Activated CD8-positive, alpha-beta T cell treated with anti-CD3 and anti-CD28 coated beads, Interleukin-2, amount 10 ng/mL, durations not matched to agents 7 days and 5 days (primary cell): ENCODE measurements at places on chromosomes 11 and 22.

- DNase-seq = peak; percentile 55
Observed at GRCh38 chr11:113896156-113896879, 8.3 kb upstream of the HTR3B start.

DNA sequence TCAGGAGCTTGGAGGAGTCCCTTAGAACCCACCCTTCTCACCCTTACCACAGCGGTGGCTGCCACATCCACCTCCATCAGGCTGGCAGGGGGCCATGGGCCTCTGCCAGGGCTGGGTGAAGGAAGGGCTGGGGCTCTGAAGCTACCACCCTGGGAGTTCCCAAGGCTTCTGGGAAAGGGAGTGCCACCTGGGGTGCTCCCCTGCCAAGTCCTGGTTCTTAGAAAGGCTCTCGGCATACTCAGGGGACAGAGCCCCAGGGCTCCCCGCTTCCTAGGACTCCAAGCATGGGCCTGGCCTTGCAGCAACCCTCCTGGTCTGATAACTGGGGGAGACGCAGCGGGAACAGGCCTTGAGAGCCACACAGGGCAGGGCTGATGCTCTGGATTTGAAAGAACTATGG lies 438 bp upstream of the PLA2G3 start:
- DNase-seq = no peak

DNA sequence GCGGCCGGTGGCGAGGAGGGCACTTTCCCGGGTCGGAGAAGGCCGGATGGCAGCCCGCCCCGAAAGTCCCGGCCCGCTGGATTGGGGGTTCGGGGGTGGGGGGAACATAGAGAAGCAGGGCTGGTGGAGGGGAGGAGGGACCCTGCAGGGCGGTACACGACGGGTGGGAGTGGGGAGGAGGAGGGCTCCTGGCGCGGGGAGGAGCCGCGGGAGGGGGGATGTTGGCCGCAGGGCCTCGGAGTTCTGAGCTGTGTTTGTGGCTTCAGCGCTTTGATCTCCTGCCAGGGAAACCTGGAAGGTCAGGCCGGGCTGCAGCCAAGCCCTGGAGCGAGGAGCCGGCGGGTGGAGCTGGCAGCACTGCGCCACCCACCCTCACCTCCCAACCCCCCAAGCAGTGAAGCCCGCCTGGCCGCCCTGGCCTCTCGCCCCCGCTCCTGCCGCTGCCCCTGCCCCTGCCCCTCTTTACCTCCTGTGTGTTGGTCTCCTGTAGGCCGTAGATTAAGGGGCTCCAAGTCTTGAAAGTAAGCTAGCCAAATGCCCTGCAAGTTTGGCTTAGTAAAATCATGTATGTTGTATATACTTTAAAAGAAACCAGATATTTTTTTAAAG lies 30.9 kb downstream of the C22orf31 start:
- DNase-seq = peak; percentile 23

DNA sequence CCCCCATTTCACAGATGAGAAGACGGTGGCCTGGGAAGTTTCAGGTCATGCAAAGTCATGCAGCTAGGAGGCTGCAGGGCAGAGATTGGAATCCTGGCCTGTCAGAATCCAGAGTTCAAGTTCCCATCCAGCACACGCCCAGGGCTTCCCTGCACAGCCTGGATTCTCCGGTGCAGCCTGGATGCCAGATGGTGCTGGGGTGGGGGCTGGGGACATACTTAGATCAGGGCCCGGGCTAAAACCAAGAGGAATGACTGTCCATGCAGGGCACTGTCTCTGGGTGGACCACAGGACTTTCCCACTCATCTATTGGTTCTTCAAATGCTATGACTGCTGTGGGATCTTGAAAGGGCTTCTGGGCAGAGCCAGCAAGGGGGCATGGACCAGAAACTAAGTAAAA lies 24.6 kb downstream of the LMO1 start:
- no peak for DNase-seq

DNA sequence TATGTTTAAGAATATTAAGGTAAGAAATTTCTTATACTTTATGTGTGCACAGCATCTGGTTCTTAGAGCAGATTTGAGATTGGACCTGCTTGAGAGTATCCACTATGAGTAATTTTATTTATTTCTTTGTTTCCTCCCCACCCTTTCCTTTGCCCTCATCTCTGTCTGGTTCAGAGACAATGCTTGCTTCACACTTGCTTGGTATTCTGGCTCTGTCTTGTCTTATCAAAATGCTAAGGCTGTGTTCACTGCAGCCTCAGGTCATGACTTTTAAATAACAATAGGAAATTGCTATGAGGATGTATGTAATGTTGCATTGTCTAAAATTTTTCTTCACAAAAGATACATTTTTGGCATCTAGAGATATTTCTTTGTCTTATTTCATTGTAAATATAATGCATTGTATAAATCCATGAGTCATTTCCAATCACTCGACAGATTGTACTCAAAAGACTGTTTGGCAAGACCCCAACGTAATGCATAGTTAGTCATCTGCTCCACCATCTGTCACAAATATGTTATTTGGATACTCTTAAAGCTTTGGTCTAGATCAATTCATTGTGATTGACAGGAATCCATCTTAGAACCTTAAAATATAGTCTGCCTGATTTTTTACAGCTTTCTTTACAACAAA lies 395.7 kb downstream of the AASDHPPT start:
- DNase-seq = no peak

DNA sequence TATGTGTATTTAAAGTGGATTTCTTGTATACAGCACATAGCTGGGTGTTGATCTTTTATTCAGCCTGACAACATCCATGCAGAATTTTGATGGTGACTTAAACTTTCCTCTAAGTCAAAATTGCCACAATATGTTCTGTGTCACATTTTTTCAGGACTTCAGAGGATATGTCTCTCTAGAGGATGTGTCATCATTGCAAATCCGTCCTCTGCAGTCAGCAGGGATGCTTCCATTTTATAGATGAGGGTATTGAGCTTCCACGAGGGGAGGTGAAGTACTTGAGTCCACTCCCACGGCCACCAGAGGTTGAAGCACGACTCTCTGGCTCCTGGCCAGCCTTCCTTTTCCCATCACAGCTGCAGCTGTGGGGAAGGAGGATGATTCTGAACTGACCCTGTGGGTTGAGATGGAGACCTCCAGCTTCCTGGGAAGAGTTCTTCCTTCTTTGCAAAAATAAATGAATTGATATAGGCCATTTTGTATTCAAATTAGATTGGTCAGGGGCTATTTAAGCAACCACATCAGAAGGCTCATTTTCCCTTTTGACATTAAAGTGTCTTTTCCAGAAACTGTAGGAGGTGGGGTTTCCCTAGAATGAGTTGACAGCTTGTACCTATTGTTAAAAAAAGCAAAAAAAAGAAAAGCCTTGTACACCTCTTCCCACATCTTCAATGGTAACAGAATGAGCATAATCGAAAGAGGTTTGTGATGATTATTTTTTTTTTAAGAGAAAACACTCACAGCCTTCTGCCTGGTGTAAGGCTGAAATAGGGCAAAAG lies 55.2 kb upstream of the MYEOV start:
- DNase-seq = no peak

DNA sequence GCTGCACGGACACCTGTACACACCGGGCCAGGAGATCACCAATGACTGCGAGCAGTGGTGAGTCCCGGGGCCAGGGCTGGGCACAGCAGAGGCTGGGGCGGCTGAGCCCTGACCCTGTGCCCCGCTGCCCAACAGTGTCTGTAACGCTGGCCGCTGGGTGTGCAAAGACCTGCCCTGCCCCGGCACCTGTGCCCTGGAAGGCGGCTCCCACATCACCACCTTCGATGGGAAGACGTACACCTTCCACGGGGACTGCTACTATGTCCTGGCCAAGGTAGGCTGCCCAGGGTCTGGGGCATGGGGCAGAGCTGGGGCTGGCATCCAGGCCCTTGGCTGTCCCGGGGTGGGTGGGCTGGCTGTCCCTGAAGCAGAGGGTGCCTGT lies 7.7 kb downstream of the MUC2 start:
- no peak for DNase-seq

- no peak for DNase-seq
Observed at GRCh38 chr11:116294630-116295029, 478.2 kb downstream of the BUD13 start.

DNA sequence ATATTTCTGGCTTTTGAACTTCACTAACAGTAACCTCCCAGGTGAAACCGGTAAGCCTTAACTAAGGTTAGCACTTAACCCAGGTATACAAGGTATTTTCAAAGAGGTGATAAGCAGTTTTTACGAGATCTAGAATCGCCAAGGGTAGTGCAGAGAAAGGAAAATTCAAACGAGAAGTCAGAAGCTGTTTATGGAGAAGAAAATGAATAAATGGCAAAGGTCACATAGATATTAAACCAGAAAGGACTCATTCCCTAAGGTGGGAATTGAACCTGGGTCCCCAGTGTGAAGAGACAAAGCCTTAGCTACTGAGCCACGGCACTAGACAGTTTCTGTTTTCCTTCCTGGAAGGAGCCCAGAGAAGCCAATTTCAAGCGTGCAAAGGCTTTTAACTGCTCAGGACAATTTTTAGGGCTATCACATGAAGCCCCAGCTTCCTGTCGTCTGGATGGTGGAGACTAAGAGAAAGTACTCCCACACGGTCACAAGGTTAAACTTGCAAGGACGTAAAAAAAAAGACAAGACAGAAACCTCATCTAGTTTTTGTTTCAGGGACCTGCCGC lies 5.7 kb upstream of the C1QTNF6 start:
- peak; percentile 70 for DNase-seq

DNA sequence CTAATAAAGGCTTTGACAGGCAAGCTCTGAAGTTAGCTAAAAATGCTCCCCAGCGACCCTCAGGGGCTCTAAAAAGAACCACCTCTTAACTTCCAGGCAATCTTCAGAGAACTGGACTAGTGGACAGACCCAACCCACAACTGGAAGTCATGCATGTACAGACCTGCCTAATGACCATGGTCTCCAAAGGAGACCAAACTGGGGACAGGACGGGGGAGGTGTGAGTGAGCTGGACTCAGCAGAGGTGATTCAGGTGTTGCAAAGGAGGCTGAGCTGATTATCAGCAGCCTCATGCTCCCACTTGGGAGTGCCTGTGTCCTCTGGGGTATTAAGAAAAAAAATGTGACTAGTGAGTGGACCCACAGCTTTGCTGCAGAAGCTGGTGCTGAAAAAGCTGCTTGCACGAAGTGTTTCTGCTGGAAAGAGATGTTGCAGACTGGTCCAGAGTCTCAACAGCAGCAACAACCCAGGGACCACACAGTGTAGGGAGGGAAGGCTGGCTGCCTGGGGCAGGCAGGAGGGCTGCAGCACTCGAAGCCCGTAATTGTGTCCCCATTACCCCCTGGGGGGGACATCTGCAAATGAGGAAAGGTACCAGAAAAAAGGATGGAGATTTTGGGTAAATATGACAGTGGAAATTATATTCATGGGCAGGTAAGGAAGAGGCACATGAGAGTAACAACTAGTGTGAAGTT lies 35.3 kb downstream of the PITPNB start:
- no peak for DNase-seq

DNA sequence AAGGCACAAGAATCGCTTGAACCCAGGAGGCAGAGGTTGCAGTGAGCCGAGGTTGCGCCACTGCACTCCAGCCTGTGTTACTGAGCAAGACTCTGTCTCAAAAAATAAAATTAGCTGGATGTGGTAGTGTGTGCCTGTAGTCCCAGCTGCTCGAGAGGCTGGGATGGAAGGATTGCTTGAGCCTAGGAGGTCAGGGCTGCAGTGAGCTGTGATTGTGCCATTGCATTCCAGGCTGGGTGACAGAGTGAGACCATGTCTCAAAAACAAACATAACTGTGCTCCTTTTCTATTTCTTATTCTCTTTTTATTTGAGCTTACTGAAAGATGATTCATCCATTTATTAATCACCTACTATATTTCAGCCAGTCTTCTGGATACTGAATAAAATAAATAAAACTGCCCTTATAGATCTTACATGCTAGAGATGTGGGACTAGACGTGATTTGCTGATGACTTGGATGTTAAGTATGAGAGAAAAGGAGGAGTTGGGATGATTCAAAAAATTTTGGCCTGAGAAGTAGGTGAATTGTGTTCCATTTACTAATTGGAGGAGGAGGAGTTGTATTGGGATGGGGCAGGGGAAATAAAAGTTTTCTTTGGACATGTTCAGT lies 18.0 kb downstream of the PAAF1 start:
- DNase-seq = no peak

- peak; percentile 61 for DNase-seq
Observed at GRCh38 chr22:29750559-29751538, 16.0 kb downstream of the ZMAT5 start.

GRCh38 chr22:41899110-41899509 lies 15.8 kb downstream of the SHISA8 start:
- no peak for DNase-seq

DNA sequence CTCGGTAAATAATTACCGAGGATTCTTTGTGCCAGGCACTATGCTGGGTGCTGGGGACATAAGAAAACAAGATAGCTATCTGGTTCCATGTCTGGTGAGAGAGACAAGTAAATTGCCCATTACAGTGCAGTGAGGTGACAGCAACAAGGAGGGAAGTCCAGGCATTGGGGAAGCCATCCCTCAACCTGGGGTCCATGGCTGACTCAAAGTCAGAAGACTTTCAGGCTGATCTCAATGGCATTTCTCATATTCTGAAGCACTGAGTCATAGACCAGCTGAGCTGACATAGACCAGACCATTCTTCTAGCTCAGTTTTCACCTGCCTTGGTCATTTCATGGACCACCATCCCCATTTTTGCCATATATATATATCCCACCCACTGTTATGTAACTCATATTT lies 158.8 kb downstream of the TTC17 start:
- DNase-seq = no peak

GRCh38 chr11:118313242-118313641 lies 8.7 kb downstream of the CD3E start:
- no peak for DNase-seq

GRCh38 chr11:46387919-46388618 lies 3.5 kb downstream of the CHRM4 start:
- peak; percentile 49 for DNase-seq

DNA sequence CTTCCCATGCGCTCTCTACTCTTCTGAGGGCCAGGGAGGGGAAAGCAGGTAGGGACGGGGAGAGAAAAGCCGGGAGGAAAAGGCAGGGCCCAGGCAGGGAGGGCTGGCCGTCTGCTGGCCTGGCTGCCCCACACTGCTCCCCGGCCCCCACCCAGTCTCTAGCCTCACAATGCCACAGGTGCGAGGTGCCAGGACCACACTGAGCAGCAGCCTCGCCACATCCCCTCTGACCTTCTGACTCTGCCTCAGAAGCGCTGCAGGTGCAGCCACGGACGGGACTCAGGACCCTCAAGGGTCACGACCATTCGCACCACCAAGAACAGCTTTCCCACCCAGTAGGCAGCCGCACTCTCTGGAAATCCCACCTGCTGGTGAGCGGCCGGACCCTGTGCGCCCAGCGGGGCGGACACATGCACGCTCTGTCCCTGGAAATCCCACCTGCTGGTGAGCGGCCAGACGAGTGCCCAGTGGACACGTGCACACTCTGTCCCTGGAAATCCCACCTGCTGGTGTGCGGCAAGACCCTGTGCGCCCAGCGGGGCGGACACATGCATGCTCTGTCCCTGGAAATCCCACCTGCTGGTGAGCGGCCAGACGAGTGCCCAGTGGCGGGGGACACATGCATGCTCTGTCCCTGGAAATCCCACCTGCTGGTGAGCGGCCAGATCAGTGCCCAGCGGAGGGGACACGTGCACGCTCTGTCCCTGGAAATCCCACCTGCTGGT lies 20.1 kb downstream of the TOLLIP start:
- no peak for DNase-seq
